Epithelial cell of proximal tubule (primary cell): ENCODE measurements at places on chromosomes 16 and 17. TPM values are rescaled to one million over a fixed set of nuclear protein-coding genes. Genes with fewer than 3 reads are reported as not detected.

TRAPPC1 gene
- 76.1 and 95.3 TPM in 2 replicates for total RNA-seq

GRCh38 chr17:1648173-1648962 is 1.3 kb downstream of the RILP start:
- no peak for DNase-seq

DNA sequence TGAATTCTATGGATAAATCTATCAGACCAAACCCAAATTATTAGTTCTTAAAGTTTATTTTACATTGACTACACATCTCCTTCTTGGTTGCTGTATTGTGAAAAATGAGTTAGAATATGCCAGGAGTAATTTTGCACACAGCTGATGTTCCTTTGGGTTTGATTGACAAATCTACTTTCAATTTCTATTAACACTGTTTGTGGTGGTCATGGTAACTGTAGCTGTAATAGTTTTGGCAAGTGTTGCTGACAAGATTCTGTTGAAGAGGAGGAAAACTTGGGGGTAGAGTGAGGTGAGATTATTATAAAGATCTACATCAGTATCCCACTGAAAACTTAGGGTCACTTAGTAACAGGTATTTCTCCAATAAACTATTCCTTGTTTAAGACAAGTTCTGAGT is 30.3 kb downstream of the MRTFB start:
- DNase-seq = no peak

GRCh38 chr17:47719411-47720152 is 13.5 kb upstream of the TBX21 start:
- no peak for DNase-seq

KRTAP2-4 gene
- total RNA-seq = not detected in 2 replicates

GRCh38 chr16:58109330-58109729 is 19.9 kb downstream of the CFAP20 start:
- no peak for DNase-seq

DNA sequence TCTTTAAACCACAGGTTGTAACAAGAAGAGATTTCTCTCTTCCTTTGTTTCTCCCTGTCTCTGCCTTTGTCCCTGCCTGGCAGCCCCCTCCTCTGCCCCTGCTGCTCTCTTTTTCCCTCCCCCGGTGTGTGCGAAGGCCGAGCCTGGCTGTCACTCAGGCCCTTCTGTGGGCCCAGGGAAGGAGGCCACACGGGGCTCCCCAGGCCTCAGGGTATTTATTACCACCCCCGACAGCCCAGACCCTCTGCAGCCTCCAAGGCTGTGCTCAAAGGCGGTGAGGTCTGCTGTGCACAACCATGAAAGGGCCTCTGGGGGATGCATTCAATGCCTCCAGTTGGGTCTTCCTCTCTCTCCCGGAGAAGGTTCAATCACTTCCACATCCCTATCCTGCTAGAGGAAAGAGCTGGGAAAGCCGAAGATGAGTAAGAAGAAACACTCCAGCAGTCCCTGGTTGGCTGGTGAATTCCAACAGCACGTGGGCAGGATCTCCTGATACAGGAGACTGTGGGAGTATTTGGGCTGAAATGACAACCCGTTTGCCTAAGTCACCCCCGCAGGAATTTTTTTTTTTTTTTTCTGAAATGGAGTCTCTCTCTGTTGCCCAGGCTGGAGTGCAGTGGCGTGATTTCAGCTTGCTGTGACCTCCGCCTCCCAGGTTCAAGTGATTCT is 34.2 kb downstream of the ZNF423 start:
- no peak for DNase-seq

C16orf78 gene
- total RNA-seq = not detected in 2 replicates

GRCh38 chr16:79862601-79863000 is 262.1 kb upstream of the MAF start:
- DNase-seq = no peak

GRCh38 chr17:81869221-81870130 is 1.7 kb downstream of the ARHGDIA start:
- DNase-seq = no peak

- no peak for DNase-seq
Observed at GRCh38 chr17:39643271-39643670, 6.3 kb downstream of the STARD3 start.

DNA sequence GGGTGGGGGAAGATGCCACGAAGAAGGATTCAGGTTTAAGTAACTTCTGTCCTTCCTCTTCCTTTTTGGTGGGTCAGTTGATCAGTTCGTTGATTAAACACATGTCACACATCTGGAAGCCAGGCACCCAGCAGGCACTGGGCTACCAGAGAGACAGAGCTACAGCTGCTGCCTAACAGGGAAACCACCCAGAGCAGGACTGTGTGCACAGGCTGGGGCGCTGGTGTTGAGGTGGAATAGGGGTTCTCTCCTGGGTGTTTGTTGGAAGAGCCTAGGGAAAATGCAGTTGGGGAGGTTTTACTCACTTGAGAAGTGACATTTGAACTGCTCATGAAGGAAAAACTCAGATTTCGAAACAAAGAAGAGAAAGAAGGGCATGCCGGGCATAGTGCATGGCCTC is 152.4 kb downstream of the IRX5 start:
- DNase-seq = no peak

- no peak for DNase-seq
Observed at GRCh38 chr16:21641916-21642315, 10.5 kb downstream of the IGSF6 start.

DNA sequence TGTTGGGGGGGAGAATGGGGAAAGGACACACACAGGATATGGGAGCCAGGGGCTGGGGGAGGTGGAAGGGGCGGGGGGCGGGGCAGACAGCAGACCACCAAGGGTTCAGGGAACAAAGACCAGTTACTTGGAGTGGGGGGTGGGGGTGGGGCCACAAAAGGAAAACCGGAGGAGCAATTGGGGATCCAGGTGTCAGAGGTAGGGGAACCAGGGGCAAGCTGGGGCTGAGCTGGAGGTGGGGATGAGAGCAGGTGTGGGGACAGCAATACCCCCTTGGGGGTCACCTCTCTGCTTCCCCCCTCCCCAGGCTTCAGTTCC is 1.4 kb upstream of the ORAI3 start:
- no peak for DNase-seq

DNA sequence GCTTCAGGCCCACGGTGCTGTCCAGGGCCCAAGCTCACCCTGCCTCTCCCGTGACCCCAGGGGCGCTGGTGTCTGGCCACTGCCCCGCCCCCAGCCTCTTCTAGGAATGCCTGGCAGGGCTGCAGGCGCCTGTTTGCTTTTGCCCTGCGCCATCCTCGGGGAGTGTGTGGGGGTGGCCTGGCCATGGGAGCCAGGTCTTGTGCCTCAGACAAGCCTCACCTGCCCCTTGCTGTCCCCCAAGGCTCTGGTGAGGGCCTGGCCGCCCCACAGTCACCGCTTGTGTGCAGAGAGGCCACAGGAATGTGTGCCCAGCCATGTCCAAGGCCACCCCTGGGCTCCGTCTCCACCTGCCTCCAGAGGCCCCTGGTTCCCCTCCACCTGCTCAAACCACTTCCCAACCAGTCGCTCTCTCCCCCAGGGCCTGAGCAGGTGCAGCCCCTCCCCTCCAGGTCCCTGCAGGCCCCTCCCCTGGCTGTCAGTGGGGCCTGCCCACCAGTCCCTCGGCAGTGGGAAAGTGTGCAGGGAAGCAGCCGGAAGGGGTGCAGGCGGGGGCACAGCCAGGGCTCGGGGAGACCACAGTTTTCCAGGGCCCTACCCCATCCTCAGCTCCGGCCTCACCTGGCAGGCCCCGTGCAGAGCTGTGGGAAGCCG is 841 bp upstream of the IGFALS start:
- no peak for DNase-seq

DNA sequence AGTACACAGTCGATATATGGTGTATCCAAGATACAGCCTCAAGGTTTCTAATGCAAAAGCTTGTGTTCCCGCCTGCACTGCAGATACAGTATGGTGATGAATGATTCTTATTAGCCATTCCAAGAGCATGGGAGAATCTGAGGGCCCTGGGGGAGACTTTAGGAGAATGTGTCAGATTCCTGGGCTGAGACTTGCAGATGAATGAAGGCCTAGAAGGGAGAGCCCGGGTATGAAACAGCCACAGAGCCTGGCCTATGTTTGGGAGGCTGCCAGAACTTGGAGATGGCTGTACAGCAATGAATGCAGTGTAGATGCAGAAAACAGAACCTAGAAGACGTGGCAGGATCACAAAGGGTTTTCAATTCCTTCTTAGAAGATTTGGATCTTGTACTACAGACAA is 510.7 kb downstream of the HAPSTR1 start:
- no peak for DNase-seq

TBC1D16 gene
- total RNA-seq = 19.9 and 25.7 TPM in 2 replicates

GRCh38 chr17:27333410-27333980 is 39.6 kb downstream of the WSB1 start:
- DNase-seq = no peak

- DNase-seq = no peak
Observed at GRCh38 chr17:35315283-35315682, 58.1 kb downstream of the SLFN11 start.

- no peak for DNase-seq
Observed at GRCh38 chr16:57984443-57985203, 13.7 kb upstream of the CNGB1 start.

TOM1L1 gene
- total RNA-seq = 71.4 and 81.2 TPM in 2 replicates

GRCh38 chr17:75848523-75849278 is 4.5 kb upstream of the UNC13D start:
- DNase-seq = no peak

- DNase-seq = no peak
Observed at GRCh38 chr16:85983606-85984230, 84.8 kb downstream of the IRF8 start.

ABAT gene
- 1.6 and 3.9 TPM in 2 replicates for total RNA-seq

CACNA1H gene
- total RNA-seq = 0.22 and 0.29 TPM in 2 replicates

SLC5A11 gene
- total RNA-seq = not detected in 2 replicates

DNA sequence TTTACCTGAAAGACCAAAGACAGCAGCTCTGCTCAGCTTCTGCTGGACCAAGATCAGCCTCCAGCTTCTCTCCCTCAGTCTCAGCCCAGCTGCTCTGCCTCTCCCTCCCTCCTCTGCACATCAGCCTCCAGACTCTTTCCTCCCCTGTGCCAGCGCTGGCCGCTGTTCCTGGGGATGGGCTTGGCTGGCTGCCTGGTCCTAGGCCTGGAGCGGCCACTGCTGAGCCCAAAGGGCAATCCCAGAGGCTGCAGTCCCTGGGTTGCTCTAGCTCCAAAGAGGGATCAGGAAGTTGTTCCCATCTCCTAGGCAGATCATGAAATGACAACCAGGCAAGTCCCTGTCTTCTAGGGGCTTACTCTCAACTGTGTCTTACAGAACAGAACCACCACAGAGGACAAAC is 31.3 kb downstream of the DCUN1D3 start:
- DNase-seq = no peak

GRCh38 chr16:48024042-48024441 is 131.8 kb downstream of the ABCC12 start:
- DNase-seq = no peak

DNA sequence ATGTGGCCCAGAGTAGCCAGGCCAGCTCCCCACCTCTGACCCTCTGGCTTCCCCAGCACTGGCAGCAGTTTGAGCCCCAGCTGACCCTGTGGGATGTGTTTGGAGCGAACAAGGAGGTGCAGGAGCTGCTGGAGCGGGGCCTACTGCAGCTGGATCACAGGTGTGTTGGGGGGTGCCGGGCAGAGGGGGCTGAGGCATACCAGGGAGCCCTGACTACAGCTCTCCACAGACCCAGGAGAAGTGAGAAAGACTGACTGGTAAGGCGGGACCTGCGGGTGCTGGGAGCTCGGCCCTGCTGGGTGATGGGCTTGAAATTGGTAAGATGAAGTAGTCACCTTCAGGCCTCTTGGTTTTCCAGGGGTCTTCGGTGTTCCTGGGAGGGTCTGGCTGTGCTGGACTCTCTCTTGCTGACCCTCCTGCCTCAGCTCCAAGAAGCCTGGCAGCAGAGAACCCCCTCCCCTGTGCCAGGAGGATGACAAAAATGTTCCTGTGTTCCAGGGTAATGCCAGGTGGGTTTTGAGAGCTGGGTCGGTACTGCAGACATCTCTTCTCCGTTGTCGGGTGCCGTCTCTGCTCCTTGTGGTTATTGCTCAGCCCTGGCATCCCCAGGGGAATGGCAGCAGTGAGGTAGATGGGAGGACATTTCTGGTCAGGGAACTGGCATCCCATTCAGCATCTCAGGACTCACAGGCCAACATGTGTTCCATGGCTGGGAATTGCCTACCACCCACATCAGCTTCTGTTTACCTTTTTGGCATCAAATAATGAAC is 5.9 kb downstream of the RSAD1 start:
- DNase-seq = no peak

GRCh38 chr17:17398188-17398942 is 78.4 kb upstream of the MED9 start:
- DNase-seq = no peak

- no peak for DNase-seq
Observed at GRCh38 chr17:72518753-72519597, 398.2 kb downstream of the SOX9 start.

- DNase-seq = no peak
Observed at GRCh38 chr17:49951362-49952082, 17.5 kb upstream of the DLX4 start.

DNA sequence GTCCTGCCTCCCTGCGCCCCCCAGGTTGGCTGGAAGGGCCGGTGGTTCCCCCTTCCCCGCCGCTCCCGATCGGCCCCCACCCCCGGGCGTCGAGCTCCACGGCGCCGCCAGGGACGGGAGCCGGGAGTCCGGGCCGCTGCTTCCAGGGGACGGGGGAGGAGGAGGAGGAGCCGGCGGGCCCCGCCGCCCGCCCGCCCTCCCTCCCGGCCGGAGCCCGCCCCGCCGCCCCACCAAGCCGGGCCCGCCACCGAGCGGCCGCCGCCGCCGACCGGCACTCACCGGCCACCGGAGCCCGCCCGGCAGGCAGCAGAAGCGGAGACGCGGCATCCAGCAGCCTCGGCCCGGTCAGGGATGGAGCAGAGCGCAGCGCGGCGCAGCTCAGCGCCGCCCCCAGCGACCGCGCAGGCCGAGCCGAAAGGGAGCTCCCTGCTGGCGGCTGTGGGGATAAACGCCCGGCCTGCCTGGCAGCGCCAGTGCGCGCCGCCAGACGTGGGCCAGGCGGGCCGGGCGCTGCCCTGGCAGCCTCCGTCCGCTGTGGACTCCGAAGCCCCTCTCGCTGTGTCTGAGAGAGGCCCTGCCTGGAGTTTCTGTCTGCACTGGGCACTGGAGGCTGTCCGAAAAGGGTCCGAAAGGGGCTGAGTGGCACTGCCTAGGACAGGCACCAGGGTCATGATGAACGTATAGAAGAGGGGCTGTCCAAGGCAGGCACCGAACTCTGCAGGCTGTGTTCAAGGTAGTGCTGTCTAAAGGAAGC is at the start of gene MYO18A:
Gene MYO18A, minus strand, starts transcription at position 365 of the 754 bp plus-strand sequence. CDS start 13,458 bp downstream, outside the sequence.
- no peak for DNase-seq

GRCh38 chr16:84096447-84097005 is 20.2 kb downstream of the MBTPS1 start:
- DNase-seq = no peak
